GM13977 (cell line): ENCODE measurements at places on chromosomes 12 and 14.

GRCh38 chr12:64791036-64791435 lies 31.8 kb upstream of the GNS start:
- no peak for DNase-seq

DNA sequence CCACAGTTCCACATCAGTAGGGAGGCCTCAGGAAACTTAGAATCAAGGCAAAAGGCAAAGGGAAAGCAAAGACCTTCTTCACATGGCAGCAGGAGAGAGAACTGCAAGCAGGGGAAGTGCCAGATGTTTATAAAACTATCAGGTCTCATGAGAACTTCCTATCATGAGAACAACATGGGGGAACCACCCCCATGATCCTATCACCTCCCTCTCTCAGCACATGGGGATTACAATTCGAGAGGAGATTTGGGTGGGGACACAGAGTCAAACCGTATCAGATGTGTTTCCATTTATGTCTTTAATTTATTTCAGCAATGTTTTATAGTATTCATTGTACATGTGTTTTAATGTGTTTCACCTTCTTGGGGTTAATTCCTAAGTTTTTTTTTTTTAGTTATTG lies 25.8 kb downstream of the METAP2 start:
- DNase-seq: no peak

- no peak for DNase-seq
Measured at GRCh38 chr14:68255693-68256178, 436.2 kb downstream of the RAD51B start.

DNA sequence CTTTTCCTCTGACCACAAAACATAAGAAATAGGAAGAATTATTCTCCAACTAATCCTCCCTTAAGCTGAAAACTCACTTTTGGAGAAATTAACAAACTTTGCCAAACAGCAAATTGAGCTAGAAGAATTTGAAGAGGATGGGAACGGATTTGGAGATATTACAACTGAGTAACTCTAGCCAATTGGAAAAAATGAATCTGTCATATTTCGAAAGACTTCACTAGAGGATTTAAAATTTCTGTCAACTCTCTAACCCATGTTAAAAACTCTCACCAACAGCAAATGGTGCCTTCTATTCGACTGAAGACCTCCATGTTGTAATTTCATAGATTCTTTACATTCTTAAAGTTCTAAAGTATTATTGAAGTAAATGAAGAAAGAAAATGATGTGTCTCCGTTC lies 414.2 kb downstream of the RMST start:
- no peak for DNase-seq

GRCh38 chr12:62438098-62438692 lies 28.4 kb upstream of the MON2 start:
- peak; percentile 53 for DNase-seq

GRCh38 chr14:32352631-32353030 lies 23.5 kb downstream of the AKAP6 start:
- DNase-seq: no peak

- peak; percentile 26 for DNase-seq
Measured at GRCh38 chr12:108180255-108181094, 51.4 kb downstream of the WSCD2 start.

- no peak for DNase-seq
Measured at GRCh38 chr14:105322791-105323556, 8.4 kb downstream of the PACS2 start.

DNA sequence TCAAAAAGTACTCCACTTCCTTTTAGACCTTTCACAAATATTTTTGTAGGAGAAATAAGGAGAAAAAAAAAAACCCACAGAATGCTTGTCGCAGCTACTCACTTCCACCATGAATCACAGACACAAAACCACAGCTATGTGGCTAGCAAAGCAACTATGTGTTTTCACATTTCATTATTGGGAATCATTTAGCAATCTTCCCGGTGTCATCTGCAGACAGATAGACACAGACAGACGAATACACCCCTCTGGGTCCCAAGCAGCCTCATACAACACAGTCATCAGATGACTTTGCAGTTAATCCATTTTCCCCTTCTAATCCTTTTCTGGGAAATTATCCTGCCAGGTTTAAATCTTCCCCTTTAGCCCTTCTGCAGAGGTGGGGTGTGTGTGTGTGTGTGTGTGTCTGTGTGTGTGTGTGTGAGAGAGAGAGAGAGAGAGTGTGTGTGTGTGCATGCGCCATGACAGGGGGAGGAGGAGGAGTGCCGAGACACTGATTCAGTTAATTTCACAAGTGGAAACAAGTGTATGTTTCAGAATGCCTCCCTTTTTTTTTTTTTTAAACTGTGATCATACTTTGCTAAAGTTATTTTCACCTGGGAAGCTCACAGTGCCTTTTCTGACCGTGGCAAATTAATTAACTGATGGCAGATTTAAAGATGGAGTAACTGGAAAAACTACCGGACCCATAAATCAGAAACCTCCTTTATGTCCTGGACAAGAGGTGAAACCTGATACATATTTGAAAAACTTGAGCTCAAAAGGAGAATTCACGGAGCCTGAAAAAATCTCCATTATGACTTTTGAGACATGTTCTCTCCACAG lies 39.9 kb downstream of the LTBP2 start:
- DNase-seq: no peak

- peak; percentile 29 for DNase-seq
Measured at GRCh38 chr12:66776974-66777373, 98.1 kb upstream of the GRIP1 start.

- DNase-seq: no peak
Measured at GRCh38 chr12:68428724-68429501, 96.8 kb upstream of the MDM1 start.

- DNase-seq: no peak
Measured at GRCh38 chr12:16019136-16019535, 108.0 kb downstream of the DERA start.

GRCh38 chr14:48417715-48418500 lies 742.5 kb upstream of the MDGA2 start:
- DNase-seq: no peak

DNA sequence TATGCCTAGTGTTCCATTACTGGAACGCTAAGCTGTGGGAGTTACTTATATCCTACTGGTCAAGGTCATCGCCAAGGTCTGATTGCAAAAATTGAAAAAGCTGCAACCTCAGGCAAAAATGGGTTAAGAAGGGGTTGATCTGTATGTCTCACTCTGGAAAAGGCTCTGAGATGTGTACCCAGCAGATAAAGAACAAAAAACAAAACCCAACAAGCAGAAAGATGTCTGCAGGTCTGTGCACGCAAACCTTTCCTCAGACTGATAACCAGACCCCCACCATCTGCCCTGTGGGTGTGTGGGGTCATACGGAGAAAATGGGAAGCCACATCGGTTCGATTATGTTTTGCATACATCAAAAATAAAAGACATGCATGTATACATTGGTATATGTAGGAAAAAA lies 56.4 kb downstream of the TESC start:
- no peak for DNase-seq

DNA sequence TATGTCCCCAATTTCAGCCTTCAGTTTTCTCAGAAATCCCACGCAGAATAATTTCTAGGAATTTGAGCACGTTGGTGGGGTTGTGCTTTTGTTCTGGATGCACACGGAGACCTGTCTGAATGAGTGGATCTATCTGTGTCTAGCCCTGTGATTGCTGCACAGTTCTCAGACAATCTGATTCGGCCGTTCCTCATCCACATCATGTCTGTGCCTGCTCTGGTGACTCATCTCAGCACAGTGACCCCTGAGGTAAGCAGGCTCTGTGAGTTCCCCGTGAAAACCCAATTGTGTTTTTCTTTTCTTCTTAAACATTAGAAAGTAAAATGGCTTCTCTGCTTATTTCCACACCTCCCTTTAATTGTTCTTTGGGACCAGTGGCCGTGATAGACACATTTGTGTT lies 20.2 kb downstream of the UBE3B start:
- no peak for DNase-seq

- DNase-seq: no peak
Measured at GRCh38 chr12:96371790-96372699, 28.2 kb downstream of the CDK17 start.

GRCh38 chr12:16297521-16297920 lies 20.0 kb upstream of the SLC15A5 start:
- DNase-seq: no peak

- DNase-seq: no peak
Measured at GRCh38 chr12:133225527-133225926, 10.2 kb downstream of the ANHX start.

- DNase-seq: no peak
Measured at GRCh38 chr12:71448150-71448581, 8.6 kb downstream of the LGR5 start.

GRCh38 chr12:4386801-4387200 lies 7.3 kb upstream of the FGF23 start:
- DNase-seq: no peak

GRCh38 chr14:55773984-55774545 lies 194.1 kb downstream of the KTN1 start:
- no peak for DNase-seq

DNA sequence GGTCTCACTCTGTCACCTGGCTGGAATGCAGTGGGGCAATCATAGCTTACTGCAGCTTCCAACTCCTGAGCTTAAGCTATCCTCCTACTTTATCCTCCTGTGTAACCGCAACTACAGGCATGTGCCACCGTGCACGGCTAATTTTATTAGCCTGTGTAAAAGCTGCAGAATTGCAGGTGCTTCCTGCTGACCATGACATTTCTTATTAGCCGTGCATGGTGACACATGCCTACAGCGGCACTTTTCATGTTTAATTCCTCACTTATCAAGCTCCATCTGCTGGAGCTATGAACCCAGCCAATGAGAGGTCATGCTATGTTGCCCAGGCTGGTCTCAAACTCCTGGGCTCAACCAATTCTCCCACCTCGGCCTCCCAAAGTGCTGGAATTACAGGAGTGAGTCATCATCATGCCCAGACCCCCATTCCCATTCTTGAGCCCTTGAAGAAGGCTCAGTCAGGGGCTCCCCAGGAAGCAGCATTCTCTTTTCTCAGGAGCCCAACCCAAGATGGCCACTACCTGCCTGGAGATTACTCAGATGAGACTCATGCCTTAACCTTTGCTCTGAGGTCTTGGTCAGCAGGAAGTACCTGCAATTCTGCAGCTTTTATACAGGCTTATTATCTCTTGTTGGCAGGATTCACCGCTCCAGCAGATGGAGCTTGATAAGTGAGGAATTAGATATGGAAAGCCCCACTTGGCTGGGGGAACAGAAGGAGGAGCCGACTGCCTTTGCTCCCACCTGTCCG lies 503.2 kb downstream of the MED13L start:
- DNase-seq: no peak

GRCh38 chr14:77889971-77890442 lies 90.1 kb downstream of the ADCK1 start:
- DNase-seq: no peak

DNA sequence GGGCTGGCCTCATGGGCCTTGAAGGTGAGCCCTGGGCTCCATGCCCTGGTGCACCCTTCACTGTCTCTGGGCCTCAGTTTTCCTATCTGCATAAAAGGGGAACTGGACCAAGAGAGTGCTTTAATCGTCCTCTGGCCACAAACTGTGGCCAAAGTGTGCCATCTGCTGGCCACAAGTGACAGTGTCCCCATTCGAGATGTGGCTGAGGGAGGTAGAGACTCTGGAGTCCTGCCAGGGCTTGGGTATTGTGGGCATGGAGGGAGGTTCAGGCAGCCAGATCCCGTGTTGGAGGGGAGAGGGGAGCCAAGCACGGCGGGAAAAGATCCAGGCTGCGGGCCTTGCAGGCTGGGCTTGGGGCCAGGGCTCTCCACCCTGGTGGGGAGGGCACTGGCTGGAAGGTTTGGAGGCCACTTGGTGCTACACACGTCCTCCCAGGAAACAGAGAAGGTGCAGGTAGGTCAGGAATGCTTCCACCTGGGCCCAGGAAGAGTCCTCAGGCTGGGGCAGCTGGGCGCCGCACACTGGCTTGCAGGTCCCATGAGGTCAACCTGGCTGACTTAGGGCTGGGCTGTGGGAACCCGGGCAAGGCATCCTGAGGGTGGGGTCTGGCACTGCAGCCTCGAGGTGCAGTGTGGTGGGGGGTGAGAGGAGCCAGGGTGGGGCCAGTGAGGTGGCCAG lies 7.3 kb upstream of the KIF26A start:
- peak; percentile 79 for DNase-seq
